ENCODE measurements at places on chromosomes 6 and 20. TPM values are rescaled to one million over a fixed set of nuclear protein-coding genes. Genes with fewer than 3 reads are reported as not detected.

- no peak for DNase-seq
Observed at GRCh38 chr20:1534526-1534925, 23.0 kb downstream of the SIRPD start.

DNA sequence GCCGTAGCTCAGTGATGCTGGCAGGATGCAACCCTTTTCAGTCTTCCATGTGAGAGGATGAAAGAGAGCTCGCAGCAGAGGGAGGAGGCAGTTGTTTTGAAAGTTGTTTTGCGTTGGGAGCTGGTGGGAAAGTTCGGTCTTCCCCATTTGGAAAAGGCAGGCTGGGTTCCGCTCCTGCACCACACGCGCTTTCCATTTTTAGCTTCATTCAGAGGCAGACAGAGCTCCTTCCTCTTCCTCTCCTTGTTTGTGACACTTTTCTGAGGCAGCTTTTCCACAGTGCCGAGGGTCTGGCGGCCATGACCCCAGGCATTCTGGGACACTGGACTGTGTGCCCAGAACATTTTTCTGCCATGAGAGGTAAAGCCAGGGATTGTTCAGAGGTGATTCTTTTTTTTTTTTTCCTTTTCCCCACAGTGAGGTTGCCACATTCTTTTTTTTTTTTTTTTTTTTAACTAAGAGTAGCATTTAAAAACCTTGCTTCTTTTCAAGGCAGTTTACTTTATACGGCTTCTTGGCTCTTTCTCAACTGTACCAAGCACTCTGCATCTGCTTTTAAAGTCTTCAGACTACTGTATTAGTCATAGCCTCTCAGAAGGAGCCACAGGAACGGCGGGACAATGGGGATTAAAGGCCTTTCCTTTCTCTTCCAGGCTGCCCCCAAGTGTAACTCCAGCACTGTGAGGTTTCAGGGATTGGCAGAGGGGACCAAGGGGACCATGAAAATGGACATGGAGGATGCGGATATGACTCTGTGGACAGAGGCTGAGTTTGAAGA lies 1.6 kb downstream of the PRDM1 start:
- no peak for DNase-seq

GRCh38 chr20:33843854-33844253 lies 32.7 kb downstream of the CHMP4B start:
- no peak for DNase-seq

- no peak for DNase-seq
Observed at GRCh38 chr6:140445474-140446004, 1071.1 kb upstream of the CITED2 start.

The C6orf136 gene
- total RNA-seq: 37.9 TPM

Data from right cardiac atrium (tissue), 5 donors.